ENCODE measurements at places on chromosomes 12 and 14. TPM values are rescaled to one million over a fixed set of nuclear protein-coding genes. Genes with fewer than 3 reads are reported as not detected.

DNA sequence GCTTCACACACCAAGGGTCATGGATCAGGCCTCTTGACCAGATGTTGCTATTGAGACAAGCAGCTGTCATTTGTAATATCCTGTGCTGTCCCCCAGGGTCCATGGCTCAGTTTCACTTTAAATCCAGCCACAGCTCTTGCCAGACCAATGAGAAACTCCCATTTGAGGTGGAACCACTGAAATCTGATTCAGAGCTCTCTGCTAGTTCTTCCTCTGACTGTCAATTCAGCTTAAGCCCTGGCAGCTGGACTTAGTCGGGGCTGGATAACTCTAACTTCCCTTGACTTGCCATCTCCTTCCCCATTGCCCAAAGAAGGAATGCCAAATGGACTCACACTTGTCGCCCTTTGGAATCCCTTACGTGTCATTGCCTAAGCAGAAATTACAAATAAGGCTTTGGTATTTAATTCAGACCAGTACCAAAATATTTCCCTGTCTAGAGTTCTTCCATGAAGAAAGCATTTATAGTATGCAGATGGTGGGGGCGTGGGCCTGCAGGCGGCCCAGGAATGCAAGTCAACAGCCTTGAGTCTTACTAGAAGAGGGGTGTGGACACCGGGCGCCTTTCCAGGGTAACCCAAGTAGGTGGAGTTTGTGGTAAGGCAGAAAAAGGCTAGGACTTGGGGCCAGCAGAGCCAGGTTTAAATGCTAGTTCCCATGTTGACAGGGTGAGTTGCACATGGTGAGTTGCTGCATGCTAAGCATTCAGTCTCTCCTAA lies 96.9 kb upstream of the TMPO start:
- DNase-seq = peak; percentile 93

GRCh38 chr12:49339464-49339861 lies 2.5 kb upstream of the C1QL4 start:
- DNase-seq = peak; percentile 48

GRCh38 chr14:99530407-99531155 lies 49.4 kb downstream of the CCNK start:
- no peak for DNase-seq

The HOXC13 gene
- total RNA-seq = 5.3 TPM

- no peak for DNase-seq
Observed at GRCh38 chr14:79670811-79671210, 540.5 kb downstream of the DIO2 start.

DNA sequence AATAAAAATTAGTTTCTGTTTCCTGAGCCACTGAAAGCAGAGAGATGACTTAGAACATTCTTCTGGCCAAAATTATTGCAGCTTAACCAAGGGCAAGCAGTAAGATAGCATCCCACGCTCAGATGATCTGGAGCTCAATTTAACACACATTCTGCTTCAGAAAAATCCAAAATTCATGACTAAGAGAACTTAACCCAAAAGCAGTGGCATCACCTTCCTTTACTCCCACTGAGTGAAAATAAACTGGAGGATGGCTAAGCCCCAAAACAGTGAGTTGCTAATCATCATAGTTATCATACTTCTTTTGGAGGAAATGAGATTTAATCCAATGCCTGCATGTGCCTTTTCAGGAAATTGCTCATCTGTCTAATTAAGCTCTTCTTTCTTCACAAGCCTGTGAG lies 195.4 kb downstream of the DUSP6 start:
- no peak for DNase-seq

DNA sequence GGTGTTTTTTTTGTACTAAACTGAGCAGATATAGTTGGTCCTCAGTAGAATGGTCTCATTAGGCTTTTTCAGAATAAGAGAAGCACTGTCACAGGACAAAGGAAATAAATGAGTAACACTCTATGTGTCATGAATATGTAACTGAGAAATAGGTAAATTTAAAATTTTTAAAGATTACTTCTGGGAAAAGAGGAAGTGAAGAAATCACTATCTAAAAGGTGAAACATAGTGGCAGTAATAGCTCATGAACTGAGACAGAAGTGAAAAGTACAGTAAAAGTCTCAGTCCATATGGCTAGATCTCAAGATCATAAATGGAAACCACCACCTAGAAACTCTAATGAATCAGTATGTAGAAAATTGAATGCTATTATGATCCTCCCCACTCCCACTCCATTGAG lies 89.3 kb upstream of the TTC7B start:
- DNase-seq = no peak

The RERG gene
- 13.8 TPM for total RNA-seq

All from suprapubic skin (tissue), 4 donors.